ENCODE measurements at places on chromosomes 1 and 21.

DNA sequence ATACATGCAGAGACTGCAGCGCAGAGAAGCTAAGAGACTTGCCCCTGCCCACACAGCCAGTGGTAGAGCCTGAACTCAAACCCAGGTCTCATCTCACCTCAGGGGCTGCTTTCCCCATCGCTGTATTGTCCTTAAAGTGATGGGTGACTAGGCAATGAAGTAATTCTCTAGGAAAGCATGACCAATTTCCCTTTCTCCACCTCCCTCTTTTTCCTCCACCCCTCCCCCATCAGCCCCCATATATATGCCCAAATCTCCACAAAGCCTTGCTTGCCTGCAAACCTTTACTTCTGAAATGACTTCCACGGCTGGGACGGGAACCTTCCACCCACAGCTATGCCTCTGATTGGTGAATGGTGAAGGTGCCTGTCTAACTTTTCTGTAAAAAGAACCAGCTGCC lies at the start of gene IL24:
Gene IL24, plus strand, starts transcription at position 269 of the 400 bp plus-strand sequence. CDS start 390 bp downstream, outside the sequence.
- DNase-seq, result no peak

DNA sequence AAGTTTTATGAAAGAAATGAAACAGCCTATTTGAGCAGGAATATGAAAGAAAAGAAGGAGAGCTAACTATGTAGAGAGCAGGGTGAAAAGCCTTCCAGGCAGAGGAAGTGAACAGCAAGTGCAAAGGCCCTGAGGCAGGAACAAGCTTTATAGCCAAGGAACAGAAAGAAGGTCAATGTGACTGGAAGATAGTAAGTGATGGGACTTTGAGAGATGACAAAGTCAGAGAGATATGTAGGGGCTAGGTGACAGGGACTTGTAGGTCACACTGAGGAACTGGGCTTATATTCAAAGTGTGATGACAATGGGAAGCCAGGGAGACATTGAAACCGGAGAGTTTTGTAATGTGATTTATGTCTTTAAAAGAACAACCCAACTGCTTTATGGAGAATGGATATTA lies 18.9 kb downstream of the PRRX1 start:
- no peak for DNase-seq

- DNase-seq, result peak; percentile 70
These were observed 72.8 kb downstream of the PLEKHA6 start for GRCh38 chr1:204286831-204287421.

- DNase-seq, result no peak
These were observed 54.2 kb downstream of the IGSF5 start for GRCh38 chr21:39799178-39799577.

- no peak for DNase-seq
These were observed 62.5 kb downstream of the ASH1L start for GRCh38 chr1:155499953-155500639.

DNA sequence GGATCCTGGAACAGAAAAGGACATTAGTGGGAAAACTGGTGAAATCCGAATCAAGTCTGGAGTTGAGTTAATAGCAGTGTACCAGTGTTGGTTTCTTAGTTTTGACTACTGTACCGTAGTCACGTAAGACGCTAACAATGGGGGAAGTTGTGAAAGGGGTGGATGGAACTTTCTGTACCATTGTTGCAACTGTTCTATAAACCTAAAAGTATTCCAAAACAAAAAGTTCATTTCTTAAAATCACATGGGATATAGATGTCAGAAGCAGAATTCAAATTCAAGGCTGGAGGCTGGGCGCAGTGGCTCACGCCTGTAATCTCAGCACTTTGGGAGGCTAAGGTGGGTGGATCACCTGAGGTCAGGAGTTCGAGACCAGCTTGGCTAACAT lies 16.9 kb downstream of the ARHGEF19 start:
- DNase-seq, result no peak

DNA sequence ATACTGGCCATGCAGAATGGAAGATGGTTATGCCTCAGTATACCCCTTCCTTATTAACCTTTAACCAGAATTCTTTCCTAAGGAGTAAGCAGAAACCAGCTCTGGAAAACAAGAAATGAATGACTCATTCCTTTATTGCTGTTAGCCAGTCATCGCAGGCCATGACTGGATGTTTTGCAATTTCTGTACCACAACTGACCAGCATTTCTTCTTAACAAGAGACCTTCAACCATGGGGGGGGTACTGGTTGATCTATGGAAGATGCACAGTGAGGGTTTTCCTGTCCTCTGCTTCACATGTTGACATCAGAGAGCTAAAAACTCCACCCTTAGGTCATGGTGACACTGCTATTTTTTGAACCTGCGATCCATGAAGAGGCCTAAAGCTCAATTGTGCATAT lies 28.0 kb upstream of the RNF2 start:
- DNase-seq, result no peak

DNA sequence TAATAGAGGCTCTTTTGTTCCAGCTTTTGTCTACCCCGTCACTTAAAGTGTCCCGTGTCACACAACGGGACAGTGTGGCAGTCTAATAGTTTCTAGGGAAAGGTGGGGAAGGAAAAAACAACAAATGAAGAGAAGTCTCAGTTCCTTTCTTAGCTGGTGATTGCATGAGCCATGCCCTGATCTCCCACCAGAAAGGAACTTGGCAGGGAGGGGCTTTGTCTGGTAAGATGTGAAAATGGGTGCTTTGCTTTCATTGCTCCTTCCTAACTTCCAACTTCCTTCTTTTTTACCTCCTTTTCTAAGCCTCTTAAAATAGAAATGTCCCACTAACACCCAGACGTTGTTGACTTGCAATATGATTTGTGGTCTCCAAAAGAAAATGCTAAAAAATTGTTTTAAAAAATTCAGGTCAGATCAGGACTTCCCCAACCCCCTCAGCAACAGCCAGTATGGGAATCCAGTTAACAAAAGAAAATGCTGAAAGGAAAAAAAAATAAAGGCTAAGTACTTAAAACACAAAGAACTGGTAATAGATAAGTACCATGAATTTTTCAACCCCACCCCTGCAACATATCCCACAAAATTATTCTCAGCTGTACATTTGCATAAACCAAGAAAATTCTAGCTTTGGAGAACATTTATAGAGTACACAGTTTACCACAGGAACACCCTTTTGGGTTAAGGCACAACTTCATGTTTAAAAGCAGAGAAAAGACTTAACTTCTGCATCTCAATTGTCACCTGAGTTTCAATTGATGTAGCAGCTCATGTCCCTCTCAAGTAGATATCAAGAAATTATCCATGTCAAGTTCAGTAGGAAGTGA lies 106.2 kb downstream of the NIBAN1 start:
- no peak for DNase-seq

DNA sequence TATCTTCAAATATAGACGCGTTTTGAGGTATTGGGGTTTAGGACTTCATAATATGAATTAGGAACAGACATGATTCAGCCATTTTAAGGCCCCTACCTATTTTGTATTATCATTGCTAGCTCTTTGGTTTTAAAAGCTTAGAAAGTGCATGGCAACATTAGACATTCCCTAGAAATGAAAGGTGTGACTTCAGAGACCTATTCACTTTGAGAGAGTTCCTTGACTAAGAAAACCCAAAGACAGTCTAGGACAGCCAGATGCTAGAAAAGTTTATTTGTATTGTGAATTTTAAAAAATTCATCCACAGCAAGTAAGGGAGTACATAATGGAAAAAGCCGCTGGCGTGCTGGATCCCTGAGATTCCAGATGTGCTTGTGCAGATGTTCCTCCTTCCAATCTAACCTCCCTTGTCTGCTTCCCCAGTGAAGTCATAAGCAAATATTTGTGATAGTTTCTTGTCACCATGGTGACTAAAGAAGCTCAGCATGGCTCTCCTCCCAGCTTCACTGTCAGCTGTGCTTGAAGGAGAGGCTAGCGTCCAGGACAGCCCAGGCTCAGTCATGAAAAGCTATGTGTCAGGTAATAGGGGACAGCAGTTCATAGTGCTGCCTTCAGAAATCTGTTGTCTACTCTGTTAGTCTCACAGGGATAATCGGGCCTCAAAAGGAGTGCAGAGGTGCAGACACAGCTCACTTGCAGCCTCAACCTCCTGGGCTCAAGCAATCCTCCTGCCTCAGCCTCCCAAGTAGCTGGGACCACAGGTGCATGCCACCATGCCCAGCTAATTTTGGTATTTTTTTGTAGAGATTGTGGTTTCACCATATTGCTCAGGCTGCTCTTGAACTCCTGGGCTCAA lies 34.8 kb downstream of the KPNA6 start:
- DNase-seq, result no peak

DNA sequence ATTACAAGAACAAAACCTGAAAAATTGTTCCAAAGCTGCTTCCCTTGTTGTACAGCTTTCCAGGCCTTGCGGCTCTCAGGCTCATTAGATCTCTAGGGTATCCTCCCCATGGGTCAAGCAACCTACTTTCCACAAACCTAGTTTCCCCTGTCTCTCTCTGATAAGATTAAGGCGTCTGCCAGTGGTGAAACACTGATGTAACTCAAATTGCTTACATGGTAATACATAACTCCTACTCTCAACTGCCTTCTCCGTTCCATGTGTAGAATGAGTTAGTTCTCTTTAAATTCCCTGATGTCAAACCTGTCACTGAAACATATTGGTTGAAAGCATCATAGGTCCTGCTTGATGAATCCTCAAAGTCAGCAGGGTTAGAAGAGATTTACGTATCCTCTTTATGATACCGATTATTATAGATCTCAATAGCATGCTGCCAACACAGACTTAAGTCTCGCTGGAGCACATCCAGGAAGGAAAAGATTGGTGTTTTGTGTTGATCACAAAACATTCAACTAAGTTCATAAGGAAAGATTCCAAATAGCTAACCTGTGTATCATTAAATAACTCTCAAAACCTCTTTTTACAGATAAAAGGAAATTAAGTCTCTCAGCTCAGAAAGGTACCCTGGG lies 10.6 kb downstream of the PPP1R15B start:
- no peak for DNase-seq

- peak; percentile 48 for DNase-seq
These were observed 3.4 kb upstream of the CASQ2 start for GRCh38 chr1:115771847-115772457.

GRCh38 chr1:110829955-110830553 lies 42.9 kb upstream of the CD53 start:
- peak; percentile 60 for DNase-seq

DNA sequence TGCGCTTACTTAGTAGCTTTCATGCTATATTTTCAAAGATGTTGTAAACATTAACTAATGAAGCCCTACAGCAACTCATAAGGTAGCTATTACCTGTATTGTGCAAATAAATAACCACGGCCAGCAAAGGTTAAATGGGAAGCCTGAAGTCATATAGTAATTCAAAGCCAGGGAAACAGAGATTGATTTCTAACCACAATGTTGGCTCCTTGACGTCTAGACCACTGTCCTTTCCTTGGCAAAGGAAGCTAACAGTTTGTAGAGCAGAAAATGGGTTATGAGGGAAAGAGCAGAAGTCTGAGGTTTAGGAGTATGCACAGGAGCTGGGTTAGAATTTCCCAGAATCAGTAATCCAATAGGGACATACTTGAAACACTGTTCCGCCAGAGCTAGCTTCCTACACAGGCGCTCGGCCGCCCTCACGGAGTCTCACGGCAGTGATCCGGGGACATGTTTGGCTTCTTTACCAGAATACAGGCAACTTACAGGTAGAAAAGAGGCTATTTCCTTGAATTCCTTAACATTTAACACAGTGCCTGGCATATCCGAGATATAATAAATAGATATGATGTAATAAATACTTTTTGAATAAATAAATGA lies 298.8 kb upstream of the LYPLAL1 start:
- DNase-seq, result no peak

DNA sequence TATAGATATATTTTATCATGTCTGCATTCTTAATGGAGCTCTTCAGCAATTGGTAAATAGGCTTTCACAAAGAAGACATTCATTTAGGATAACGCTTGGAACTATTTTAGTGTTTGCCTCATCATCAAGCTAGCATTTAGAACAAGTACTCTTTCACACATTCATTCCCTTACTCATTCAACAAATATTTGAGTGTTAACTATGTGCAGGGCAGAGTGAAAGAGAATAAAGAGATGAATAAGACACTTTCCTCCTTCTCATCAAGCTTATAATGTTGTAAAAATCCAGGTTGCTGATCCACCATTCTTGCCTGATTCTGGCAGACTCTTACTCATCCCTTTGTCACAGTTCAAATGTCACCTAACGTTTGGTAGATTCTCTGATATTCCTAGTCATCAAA lies 386.3 kb upstream of the BEND5 start:
- no peak for DNase-seq

DNA sequence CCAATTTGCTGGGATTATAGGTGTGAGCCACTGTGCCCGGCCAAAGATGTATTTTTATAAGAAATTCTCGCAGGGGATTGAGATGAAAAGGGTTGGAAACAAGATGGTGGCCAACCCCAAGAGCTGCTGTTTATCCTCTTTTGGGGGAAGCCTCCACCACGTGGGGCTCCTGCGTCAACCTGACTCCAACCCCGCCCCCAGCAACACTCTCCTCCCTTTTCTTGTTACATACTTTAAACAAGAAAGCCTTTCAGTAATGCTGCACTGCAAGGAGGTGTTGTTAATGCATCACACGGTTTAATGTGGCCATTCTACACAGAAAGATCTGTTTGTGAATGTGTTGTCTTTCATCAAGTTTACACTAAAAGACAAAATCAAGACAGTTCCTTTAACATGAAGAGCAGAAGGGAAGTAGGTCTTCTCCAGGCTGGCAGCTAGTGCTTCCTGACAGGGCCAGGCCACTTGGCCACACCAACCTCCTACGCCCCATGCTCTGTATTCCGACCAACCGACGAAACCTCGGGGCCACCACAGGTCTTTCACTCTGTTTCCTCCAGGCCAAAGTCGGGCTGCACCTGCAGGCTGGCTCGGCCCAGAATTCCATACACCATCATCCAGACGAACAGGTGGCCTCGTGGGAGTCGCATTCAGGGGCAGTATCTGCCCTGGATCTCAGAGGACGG lies 25.9 kb downstream of the C2CD2 start:
- no peak for DNase-seq

DNA sequence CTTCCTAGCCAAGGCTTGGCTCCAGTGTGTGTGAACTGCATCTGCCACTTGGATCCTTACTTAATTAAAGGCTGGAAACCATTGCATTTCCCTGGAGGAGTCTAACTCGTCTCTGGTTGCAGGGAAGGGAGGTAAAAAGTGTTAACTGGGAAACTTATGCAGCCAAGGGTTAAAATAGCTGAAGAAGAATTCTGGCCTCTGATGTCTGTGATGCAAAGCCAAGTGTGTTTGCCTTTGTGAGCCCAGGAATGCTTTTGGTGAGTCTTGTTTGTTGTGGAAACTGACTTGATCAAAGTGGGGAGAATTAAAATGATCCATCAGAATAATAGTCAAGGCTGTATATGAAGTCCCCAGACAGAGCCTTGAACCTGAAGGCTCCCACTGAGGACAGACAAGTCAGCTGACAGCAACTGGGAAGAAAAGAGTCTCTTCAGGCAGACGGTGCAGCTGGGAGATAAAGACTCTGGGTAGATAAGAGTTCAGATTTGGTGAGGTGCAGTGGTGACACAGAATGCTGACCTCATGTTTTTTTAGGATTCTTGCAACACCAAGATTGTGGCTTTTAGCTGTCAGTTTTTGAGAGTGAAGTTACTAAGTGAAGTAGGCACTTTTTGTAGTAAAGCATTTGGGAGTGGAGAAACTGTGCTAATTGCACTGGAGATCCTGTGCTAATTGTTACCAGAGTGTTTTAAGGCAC lies 59.5 kb upstream of the WLS start:
- DNase-seq, result no peak
